ENCODE measurements at places on chromosomes 12 and 14.

GRCh38 chr14:99644723-99645544 lies at the start of gene HHIPL1:
HHIPL1 (plus strand) TSS chr14:99645129; CDS start chr14:99645208, 79 bp downstream.
- DNase-seq: no peak

DNA sequence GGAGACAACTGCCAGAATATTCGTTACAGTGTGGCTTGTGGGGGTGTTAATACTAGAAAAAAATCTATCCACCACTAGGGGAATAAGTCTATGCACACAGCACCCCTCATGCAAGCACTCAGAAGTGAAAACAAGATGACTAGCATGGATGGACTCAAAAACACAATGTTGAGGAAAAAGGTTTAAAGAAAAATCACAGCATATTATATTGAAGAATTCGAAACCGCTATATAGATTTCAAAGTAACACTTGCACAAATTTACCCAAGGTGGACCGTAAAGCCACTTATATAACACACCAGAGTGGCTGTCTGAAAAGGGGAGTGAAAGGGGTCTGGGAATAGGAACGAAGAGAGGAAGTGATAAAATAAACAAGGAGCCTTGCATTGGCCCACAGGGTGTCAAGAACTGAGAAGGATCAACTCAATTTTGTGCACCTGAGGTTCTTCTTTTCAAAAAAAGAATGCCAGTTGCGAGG lies 544 bp downstream of the ABCD4 start:
- DNase-seq: peak; percentile 67

DNA sequence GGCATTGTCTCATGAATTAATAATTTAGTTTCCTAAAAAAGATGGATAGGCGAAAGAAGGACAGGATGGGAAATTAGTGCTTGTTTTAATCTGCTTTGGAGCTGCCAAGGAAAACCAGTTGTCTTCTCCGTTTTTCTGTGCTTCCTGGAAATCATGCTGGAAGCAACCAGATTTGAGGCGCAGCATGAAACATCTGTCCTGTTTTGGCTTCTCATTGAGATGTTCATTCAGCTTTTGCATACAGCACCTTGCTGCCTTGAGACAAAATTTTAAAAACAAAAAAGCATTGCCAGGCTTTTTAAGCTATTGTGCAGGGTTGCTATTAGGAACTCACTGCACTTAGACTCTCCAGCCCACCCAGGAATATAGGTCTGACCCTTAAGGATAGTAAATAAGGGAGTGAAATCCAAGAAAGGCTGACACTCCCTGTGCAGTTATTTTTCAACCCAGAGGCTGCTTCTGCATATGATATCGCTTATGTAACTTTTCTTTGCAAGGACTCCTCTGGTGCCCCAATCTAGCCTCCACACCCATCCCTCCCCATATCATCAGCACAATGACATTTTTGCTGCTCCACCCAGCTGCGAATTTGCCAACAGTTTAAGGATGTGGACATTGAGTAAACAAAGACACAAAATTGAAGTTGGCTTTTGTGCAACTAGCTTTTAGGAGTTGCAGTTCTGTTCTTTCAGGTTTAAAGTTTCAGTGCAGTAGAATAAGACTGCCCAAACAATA lies 46.9 kb upstream of the MDM1 start:
- DNase-seq: no peak

- no peak for DNase-seq
Observed at GRCh38 chr14:105150026-105150367, 18.6 kb downstream of the JAG2 start.

DNA sequence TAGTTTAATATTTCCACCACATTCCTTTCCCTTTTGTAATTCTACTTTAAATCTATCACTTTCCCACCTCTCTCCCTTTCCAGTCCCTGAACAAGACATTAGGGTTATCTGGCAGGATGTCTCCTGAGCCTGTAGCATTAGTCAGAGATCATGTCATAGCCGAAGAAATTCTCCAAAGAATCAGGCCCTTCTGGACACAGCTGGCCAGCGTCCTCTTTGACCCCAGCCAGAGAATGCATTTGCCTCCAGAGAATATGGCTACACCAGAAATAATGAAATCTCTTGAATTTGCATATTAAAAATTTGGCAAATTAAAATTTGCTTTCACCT lies 56.7 kb downstream of the NTF3 start:
- DNase-seq: no peak

- no peak for DNase-seq
Observed at GRCh38 chr12:111440152-111440551, 34.4 kb downstream of the SH2B3 start.

- no peak for DNase-seq
Observed at GRCh38 chr14:102565331-102565887, 27.0 kb upstream of the RCOR1 start.

GRCh38 chr12:561391-561705 lies 101.6 kb downstream of the B4GALNT3 start:
- no peak for DNase-seq

DNA sequence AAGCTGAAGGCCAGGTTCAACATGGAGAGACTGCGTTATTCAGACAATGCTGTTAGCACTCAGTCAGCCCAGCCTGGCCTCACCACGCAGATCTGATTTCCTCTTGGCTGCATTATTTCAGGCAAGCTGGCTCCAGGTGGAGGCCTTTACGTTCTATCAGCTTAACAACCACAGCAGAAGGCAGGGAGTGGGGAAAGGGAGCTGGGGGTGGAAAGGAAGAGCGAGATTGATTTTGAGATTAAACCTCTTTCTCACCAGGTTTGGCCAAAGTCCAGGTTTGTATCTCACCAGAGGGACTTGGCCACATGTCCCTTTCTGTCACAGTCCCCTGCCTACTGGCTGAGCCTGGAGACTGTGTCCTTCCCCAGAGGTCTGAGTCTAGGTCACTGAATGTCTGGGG lies 543.7 kb upstream of the TMEM132C start:
- DNase-seq: peak; percentile 94

DNA sequence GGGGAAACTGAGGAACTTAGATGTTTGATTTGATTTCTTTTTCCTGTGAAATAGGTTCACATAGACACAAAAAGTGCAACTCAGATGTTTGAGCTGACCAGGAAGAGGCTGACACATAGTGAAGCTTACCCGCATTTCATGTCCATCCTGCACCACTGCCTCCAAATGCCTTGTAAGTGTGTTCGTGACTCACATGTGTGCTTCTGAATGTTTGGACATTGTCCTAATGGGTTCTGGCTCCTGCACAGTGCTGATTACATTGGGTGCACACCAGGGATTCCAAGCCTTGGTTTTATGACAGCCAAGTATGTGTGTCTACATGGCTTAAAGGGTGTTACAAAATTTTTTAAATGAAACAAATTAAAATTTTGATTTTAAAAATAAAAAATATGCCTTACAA lies 137.4 kb downstream of the DAAM1 start:
- DNase-seq: no peak

- DNase-seq: no peak
Observed at GRCh38 chr12:78028426-78028825, 197.7 kb downstream of the NAV3 start.

GRCh38 chr14:94407906-94408305 lies 19.5 kb upstream of the SERPINA1 start:
- DNase-seq: no peak

DNA sequence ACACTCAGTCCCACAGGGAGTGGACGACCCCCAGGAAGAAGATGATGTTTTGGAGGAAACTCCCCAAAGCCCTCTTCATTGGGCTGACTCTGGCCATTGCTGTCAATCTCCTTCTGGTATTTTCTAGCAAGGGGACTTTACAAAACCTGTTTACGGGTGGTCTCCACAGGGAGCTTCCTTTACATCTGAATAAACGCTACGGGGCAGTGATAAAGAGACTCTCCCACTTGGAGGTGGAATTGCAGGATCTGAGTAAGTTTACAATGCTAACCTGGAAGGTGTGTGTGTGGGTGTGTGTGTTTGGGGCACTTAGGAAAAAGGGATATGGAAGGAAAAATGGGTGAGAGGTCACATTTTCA lies 416 bp downstream of the GALNT8 start:
- no peak for DNase-seq

DNA sequence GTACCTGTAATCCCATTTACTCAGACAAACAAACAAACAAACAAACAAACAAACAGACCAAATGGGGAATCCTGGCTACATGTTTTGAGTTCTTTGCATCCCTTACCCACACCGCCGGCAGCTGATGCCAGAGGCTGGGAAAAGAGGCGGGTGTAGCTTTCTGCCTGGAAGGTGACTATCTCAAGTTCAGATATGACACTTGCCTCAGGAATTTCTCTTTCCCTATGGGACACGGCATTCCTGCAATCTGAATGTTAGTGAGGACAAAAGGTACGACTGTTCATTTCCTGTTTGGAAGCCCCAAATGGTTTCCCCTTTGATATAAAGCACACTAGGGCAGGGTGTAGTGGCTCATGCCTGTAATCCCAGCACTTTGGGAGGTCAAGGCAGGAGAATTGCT lies 2.9 kb downstream of the MYL2 start:
- DNase-seq: no peak

- DNase-seq: no peak
Observed at GRCh38 chr14:89566644-89567415, 149.8 kb upstream of the FOXN3 start.

- DNase-seq: no peak
Observed at GRCh38 chr12:31470459-31470858, 120.5 kb downstream of the DENND5B start.

DNA sequence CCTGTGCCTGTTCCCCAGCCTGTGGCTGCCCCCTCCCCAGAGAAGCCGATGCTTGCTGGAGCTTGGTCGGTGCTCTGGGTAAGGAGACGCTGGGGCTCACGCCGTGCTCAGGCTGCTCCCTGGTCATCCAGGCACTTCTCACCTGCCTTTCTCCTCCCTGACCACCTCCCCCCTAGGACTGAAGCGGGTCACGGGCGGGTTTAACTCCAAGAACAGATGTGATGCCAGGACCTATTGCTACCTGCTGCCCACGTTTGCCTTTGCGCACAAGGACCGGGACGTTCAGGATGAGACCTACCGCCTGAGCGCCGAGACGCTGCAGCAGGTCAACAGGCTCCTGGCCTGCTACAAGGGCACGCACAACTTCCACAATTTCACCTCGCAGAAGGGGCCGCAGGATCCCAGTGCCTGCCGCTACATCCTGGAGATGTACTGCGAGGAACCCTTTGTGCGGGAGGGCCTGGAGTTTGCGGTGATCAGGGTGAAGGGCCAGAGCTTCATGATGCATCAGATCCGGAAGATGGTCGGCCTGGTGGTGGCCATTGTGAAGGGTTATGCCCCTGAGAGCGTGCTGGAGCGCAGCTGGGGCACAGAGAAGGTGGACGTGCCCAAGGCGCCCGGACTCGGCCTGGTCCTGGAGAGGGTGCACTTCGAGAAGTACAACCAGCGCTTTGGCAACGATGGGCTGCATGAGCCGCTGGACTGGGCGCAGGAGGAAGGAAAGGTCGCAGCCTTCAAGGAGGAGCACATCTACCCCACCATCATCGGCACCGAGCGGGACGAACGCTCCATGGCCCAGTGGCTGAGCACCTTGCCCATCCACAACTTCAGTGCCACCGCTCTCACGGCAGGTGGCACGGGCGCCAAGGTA lies 8.4 kb upstream of the EP400 start:
- no peak for DNase-seq

GRCh38 chr12:102425109-102426039 lies 55.0 kb downstream of the IGF1 start:
- no peak for DNase-seq

DNA sequence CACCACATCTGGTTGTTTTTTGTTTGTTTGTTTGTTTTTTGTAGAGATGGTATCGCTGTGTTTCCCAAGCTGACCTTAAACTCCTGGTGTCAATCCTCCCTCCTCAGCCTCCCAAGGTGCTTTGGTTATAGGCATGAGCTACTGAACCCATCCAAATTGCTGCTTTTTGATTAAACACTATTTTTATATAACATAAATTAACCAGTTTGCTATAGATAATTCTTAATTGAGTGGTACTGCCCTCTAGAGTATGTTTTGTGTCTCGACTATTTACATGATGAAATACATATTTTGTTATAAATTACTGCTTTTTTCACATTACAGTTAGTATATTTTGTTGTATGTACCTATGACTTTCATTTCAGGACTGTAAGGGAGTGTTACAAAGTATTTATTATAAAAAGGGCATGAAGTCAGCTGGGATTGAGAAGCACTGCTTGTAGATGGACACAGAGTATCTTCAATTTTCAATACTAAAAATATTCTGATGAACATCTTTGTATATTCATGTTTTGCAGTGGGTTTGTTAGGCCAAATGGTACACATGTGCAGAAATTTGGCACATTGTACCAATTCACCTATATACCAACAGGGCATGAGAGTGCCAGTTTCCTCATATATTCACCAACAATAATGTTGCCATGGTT lies 14.9 kb upstream of the SCAF11 start:
- DNase-seq: no peak

GRCh38 chr14:72617391-72618031 lies 276.4 kb downstream of the DPF3 start:
- DNase-seq: peak; percentile 74

DNA sequence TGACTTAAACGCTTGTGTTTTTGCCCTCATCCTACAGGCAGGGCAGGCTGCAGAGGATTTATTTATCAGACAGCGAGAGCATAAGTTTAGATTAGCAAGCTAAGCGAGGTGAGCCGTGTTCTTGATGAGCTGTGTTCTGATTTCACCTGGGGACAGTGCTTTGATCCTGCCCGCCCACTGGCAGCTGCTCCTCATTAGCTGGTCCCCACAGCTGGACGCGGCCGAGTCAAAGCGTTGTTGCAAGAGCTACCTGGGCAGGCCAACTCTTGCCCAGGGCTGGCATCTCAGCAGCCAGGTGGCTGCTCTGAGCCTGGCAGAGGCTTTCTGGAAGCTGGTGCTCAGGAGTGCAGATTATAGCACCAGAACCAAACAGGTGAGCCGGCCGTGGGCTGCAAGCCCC lies 46.8 kb upstream of the BEGAIN start:
- DNase-seq: no peak

GRCh38 chr12:74595696-74596095 lies 58.1 kb downstream of the ATXN7L3B start:
- no peak for DNase-seq

DNA sequence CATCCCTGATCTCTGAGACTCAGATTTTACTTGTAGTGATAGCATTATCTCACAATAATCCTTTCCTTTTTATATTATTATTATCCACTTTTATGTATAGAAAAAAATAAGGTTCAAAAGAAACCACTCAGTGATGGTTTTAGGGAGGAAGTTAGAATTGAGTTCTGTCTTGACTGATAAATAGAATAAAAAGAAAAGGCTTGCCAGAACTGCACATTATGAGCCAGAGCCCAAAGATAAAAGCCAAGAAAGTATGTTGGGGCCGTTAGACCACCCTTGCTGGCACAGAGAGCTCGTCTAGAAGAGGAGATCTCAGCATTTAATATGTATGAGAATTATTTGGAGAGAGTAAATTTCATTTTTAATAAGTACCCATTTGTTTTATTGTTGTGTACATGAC lies 103.2 kb downstream of the TSPAN8 start:
- no peak for DNase-seq

GRCh38 chr12:131608740-131609690 lies 101.9 kb upstream of the SFSWAP start:
- peak; percentile 80 for DNase-seq

DNA sequence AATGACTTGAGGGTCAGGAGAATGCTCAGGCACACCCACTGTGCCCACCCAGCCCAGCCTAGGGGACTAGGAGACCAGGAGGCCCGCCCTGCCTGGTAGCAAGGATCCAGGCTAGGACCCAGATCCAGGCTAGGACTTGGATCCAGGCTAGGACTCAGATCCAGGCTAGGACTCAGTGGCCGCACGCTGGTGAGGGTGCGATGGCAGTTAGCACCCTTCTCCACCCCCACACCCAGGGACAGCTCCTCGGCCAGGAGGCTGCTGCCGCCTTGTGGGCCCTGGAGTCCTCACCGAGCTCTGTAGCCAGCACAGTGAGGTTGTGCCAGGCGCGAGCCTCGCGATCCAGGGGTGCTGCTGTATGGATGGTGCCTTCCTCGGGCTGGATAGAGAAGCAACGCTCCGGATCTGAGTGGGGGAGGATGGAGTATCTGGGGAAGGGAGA lies 5.1 kb downstream of the CDH24 start:
- DNase-seq: no peak
